ENCODE measurements at places on chromosomes 4 and X.

DNA sequence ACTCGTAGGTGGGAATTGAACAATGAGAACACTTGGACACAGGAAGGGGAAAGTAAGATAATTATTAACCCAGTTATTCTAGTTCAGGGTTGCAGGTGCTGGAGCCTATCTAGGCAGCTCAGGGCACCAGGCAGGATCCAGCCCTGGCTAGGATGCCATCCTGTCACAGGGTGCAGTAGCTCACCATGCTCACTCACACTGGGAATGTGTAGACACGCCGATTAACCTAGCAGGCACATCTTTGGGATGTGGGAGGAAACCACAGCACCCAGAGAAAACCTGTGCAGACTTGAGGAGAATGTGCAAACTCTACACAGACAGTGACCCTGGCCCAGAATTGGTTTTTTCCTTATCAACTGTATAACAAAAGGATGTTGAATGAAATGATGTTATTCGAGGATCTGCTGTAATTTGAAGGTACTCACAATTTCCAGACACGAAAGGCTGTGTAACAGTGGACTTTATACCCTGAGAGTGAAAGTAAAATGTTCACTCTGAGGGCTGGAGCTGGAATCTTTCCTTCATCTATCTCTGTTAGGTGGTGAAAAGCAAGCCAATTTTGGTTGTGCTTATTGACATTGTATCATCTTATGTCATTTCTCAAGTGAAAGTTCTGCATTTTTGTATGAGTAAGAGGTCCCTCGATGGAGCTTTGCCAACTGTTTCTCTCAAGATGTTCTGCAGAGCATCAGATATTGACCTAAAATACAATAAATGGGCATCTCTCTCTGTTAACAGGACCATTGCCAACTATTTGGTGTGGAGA is 78.8 kb downstream of the PHEX start:
- DNase-seq, result no peak

- peak; percentile 5 for DNase-seq
These were observed 17.8 kb downstream of the TRIM2 start for GRCh38 chr4:153221783-153222706.

DNA sequence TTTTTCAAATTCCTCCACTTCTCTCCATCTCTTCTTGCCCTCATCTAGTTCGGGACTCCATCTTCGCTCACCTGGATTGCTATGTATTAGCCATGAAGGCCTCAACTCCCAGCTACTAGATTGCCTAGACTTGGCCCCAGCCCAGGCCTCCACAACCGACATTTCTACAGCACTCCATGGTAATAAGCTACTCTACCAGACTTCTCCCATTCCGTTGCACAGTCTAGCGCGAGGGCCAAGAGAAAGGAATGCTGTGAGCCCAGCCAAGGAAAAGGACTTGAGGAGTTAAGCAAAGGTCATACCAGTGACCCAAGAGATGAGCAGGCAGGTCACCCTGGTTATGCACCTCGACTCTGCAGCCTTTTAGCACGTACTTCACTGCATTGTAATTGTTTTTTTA is 75.6 kb downstream of the SOWAHB start:
- no peak for DNase-seq

DNA sequence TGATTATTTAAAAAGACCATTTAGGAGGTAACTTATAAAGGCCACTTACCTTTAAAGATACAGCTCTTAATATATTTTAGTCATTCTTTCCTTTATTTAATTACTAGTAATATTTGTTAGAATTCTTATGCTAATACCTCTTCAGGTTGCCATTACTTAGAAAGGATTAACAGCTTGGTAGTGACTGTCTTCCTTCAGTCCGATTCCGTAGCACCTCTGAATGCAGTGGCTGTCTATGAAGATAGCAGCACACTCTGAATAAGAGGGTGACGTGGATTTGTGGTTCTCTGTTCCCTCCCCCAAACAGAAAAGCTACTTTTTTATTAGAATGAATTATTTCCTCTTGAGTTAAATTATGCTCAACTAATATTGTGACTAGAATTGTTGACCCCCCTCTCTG is 92.6 kb upstream of the TENM3 start:
- DNase-seq, result no peak

GRCh38 chr4:12519426-12519825 is 964.7 kb downstream of the RAB28 start:
- no peak for DNase-seq

GRCh38 chr4:25863347-25863784 is 578 bp upstream of the SEL1L3 start:
- no peak for DNase-seq

- DNase-seq, result no peak
These were observed 89.3 kb downstream of the APBB2 start for GRCh38 chr4:41124916-41125548.

GRCh38 chr4:81061344-81061730 is 30.8 kb downstream of the BMP3 start:
- DNase-seq, result no peak

- peak; percentile 37 for DNase-seq
These were observed 65.8 kb downstream of the RASGEF1B start for GRCh38 chr4:81405900-81406401.

DNA sequence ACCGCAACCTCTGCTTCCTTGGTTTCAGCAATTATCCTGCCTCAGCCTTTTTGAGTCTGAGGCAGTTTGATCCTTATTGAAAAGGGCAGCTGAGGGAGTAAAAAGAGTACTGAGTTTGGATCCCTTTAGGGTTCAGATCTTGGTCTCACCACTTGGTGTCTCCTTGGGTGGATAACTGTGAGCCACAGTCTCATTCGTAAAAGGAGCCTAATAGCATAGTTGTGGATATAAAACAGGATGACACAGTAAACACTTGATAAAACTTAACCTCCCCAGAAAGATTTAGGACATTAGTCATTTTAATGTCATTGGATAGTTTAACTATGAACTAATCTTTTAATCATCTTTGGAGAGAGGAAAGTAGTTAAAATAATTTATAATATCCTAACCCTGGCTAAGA is 173.0 kb downstream of the ANK2 start:
- no peak for DNase-seq

- no peak for DNase-seq
These were observed 1323.4 kb downstream of the C4orf33 start for GRCh38 chr4:130419211-130419975.

GRCh38 chrX:110301194-110301593 is 16.7 kb downstream of the AMMECR1 start:
- no peak for DNase-seq

- DNase-seq, result no peak
These were observed 32.9 kb downstream of the LAMTOR3 start for GRCh38 chr4:99861120-99861905.

DNA sequence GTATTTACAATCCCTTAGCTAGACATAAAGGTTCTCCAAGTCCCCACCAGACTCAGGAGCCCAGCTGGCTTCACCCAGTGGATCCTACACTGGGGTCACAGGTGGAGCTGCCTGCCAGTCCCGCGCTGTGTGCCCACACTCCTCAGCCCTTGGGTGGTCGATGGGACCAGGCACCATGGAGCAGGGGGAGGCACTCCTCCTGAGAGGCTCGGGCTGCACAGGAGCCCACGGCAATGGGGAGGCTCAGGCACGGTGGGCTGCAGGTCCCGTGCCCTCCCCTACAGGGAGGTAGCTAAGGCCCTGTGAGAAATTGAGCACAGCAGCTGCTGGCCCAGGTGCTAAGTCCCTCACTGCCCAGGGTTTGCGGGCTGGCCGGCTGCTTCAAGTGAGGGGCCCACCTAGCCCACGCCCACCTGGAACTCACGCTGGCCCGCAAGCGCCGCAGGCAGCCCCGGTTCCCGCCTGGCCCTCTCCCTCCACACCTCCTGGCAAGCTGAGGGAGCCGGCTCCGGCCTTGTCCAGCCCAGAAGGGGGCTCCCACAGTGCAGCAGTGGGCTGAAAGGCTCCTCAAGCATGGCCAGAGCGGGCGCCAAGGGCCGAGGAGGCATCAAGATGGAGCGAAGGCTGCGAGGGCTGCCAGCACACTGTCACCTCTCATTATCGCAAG is 113.9 kb downstream of the PRDM5 start:
- DNase-seq, result no peak

DNA sequence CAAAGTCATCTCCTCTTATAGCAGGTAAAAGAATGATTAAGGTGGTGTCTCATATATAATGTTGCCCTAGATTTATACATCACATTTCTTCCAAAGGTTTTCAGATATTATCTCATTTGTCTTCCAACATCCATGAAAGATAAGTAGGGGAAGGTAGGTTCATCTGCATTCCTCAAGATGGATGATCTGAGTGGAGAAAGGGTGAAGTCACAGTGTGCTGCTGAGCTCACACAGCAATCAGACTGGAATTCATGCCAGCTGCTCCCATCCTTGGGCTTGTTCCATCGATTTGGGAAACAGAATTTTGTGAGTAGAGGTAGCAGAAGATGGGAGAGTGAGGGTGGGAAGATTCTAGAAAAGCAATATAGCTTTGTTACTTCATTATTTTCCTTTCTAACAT is 482.4 kb downstream of the INPP4B start:
- no peak for DNase-seq

DNA sequence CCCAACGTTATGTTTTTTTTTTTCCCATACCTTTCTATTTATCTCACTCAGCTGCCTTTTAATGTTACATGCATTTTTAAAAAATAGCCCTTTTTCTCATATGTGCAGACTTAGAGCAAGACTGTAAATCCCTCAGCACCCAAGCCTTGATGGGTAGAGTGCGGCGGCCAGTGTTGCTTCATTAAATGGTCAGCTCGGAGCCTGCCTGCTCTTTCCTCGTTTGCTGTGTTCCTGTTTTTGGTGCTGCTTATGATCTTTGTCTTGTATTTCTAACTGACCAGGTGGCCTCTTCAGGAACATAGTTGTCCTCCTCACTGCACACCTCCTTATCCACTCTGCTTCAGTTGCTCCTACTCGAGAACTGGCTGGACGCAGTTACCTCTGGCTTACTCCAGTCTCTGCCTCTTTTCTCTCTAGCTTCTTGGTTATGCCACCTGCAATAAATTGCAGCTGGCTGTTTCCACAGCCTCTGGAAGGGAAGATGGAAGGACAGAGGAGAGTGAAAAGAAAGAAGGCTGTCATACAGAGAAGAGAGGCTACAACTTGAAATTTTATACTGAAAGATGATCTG is 10.7 kb downstream of the RBPJ start:
- DNase-seq, result no peak

GRCh38 chr4:158859661-158860060 is 90.8 kb downstream of the FNIP2 start:
- DNase-seq, result no peak

GRCh38 chr4:3041192-3042142 is 32.9 kb downstream of the HTT-AS start:
- peak; percentile 29 for DNase-seq

DNA sequence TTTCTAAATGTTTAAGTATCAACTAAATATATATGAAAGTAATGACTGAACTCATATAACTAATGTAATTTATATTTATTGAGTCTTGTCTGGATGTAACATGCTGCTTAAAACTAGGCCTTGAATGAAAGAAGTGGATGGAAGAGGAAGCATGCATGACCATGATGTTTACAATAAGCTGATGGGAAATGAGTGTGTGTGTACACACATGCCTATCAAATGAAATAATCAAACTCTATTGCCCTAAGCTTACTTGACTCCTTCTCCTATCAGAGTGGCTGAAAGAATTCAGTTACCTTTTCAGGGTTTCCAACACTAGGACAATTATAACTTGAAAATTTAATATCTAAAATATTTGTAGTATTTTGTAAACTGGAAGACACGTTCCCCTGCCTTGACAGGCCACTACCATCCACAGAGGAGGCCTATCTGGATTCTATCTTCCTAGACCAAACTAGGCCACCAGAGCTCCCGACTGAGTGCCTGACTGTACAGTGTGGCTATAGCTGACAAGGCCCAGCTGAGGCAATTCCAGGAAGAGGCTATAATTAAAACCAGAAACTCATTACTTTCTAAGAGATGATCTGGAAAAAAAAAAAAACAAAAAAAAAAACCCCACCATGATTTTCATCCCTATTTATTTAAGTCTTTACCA is 7.6 kb downstream of the ARSJ start:
- DNase-seq, result no peak

DNA sequence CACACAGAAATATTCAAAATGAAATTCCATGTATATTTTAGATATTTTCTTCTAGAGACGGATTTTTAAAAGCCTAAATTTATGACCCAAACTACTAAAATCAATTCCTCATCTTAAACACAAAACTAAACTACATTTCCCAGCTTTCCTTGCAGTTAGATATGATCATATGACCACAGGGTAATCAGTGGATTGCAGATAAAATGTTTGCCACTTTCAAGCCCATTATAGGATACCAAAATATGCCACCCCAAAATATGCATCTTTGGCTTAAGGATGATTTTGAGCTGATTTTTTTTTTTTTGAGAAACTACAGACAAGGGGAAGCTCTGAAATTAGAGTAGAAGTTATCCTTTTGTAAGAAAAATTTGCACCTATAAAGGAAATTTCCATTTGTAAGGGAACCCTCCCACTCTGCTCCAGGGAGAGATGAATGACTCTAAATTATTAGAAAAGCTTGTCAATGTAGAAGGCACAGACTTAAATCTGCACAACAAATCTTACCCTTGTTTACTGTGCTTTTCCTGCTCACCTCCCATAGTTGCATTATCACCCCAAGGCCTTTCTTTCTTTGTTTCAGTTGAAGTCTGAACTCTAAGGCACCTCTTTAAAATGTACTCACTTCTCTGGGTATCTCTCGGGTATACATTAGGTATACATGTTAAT is 503.0 kb downstream of the PDHA2 start:
- no peak for DNase-seq

- DNase-seq, result no peak
These were observed 33.3 kb upstream of the GPC4 start for GRCh38 chrX:133448512-133449076.

GRCh38 chr4:186095406-186095805 is 9.1 kb upstream of the FAM149A start:
- DNase-seq, result no peak

- DNase-seq, result no peak
These were observed 12.3 kb upstream of the INPP4B start for GRCh38 chr4:142858446-142858845.

- DNase-seq, result no peak
These were observed 103.3 kb upstream of the TLR3 start for GRCh38 chr4:185965426-185966384.

GRCh38 chr4:76201276-76201675 is 12.3 kb downstream of the SCARB2 start:
- no peak for DNase-seq

GRCh38 chrX:119381349-119381944 is 17.7 kb upstream of the SLC25A43 start:
- DNase-seq, result no peak

GRCh38 chr4:78001531-78001930 is 55.6 kb upstream of the FRAS1 start:
- no peak for DNase-seq

DNA sequence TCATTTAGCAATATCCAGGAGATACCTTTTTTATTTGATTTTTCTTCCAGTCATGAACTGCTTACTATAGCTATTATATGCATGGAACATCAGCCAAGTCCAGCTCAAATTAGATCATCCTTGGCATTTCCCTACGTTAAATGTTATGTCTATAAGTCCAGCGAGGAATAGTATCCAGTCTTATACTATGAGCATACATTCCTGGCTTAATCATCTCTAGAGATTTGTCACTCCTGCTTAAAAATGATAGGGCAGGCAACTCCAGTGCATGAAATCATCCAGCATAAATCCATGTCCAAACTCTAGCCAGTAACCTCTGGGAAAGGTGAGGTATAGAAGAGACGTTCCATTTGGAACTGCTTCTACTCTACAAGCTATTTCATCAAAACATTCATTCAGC is 126.7 kb upstream of the VCX2 start:
- DNase-seq, result no peak

All from activated gamma-delta T cell treated with Interleukin-2 at 50 U/mL for 16 hours (primary cell).